Activated effector memory CD4-positive, alpha-beta T cell treated with anti-CD3 and anti-CD28 coated beads, Interleukin-2, amount 50 U/mL, for 16 hours (primary cell): ENCODE measurements at places on chromosomes 7 and 10.

DNA sequence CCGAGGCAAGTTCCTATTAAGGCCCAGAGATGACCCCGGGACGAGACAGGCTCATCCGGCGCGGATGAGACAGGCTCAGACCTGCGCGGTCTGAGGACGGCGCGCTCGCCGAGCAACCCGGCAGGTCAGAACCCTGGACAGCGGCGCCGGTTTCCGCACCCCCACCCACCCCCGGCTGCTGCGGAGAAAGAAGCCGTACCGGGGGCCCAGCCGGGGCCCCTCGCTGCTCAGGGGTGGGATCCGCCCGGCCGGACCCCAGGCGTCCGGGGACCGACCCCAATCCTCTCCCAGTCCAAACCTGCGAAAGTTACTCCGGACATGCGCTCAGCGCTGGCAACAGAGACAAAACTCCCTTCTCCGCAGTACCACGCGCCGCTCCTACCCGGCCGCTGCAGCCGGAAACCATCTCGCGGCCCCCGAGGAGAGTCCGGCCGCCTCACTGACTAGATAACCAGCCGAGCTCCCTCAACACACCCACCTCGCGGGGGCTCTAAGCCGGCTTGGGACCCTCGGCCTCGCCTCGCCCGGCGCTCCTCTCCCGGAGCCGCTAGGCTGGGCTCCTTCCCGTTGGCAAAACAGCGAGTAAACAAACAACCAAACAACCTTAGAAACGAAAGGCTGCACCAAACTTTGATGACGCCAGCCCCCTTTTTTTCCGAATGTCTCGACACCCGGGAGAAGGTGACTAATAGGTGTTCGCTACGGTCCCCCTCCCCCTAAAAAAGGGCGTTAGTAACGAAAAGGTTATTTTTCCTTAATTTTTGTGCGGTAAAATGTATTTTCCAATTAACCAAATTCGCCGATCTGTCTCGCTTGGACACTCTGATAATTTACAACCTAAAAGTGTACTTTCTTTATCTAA lies 2.3 kb upstream of the DRGX start:
- DNase-seq, result peak; percentile 78

GRCh38 chr10:69073026-69073425 lies 14.9 kb upstream of the SRGN start:
- no peak for DNase-seq

- no peak for DNase-seq
Observed at GRCh38 chr7:76259124-76260093, 43.1 kb upstream of the HSPB1 start.

- no peak for DNase-seq
Observed at GRCh38 chr7:29879609-29880008, 73.3 kb downstream of the WIPF3 start.

- no peak for DNase-seq
Observed at GRCh38 chr10:32049113-32049512, 7.1 kb downstream of the KIF5B start.

DNA sequence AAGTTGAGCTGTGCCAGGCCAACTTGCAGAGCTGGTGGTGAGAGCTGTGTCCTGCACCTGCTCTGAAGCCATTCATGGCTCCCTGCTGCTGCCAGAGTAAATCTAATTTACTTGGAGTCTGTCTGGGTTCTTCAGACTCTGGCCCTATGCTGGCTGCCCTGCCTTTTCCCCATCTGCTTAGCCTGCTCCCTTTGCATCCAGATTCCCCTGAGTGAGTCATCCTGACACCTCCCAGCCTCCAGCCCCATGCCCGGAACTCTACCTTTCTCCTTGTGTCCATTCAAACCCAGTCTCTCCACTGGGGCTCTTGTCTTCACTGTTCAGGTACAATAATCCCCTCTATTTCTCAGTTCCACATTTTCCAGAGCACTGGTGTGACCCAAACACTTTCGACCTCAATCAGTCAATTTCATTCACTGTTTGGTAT lies 434.4 kb upstream of the ZMIZ1 start:
- DNase-seq, result no peak

- DNase-seq, result no peak
Observed at GRCh38 chr7:152341039-152341913, 94.5 kb downstream of the KMT2C start.

DNA sequence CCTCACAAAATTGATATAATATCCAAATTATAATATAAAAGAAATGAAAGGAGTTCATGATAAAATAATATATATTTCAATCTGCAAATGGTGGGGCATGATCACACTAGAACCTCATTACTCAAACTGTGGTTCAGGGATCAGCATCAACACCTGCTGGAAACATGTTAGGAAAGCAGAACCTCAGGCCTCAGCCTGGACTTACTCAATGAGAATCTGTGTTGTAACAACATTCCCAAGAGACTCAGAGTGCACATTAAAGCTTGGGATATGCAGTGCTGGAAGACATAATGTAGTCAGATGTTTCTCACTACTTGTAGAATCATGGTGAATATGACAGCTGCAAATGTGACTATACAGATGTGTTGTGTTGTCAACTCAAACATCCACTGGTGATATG lies 81.7 kb upstream of the ITPRID1 start:
- no peak for DNase-seq

DNA sequence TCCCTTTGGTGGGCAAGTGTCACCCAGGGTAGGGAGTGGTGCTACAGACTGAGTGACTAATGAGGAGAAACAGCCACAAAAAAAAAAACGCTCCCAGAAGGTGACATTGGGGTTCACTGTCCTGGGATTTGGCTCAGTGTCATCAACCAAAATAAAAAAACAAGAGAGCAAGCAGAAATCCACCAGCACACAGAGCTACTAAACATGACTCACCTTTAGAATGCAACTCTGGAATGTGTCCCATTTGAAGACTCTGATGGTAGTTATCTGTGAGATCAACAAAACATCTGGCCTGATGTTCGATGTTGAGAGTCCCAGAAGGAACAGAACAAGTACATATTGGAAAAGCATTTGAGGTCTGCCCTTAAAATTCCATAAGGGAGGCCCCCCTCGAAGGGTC lies 200.3 kb upstream of the LYZL2 start:
- DNase-seq, result no peak

DNA sequence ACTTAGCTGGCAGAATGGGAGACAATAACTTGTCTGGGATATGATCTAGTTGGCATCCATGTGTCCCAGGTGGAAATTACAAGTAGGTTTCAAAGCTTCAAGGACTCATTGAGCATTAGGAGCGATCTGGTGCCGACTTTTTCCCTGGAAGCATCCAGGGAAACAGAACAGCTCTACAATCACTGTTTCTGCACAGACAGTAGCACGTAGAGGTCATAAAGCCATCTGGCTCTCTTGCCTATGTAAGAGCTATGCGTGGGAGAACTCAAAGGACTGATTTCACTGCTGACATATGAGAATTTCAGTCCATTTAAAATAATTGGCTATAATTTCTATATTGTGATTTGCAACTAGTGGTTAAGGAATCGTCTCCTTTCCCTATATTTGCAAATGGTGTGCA lies 791.7 kb downstream of the REEP3 start:
- no peak for DNase-seq

DNA sequence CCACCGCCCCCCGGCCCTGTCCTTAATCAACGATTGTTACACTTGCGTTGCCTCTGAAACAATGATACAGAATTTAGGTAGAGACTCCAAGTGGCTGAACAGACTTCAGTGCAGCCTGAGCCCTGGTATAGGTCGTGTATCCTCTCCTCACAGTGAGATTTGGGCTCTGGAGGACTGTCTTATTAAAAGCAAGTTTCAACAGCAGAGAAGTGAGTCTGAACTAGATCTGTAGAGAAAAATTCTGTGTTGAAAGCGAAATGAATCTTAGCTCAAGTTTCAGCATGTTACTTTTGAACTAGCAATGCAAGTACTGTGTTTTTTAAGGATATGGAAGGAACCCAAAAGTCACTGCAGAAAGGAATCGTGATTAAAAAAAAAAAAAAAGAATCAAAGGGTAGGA lies 103.1 kb downstream of the HOXA1 start:
- no peak for DNase-seq

GRCh38 chr7:156998988-156999957 lies 11.2 kb downstream of the MNX1 start:
- DNase-seq, result no peak

GRCh38 chr7:16816824-16817223 lies 12.0 kb upstream of the AGR2 start:
- no peak for DNase-seq

DNA sequence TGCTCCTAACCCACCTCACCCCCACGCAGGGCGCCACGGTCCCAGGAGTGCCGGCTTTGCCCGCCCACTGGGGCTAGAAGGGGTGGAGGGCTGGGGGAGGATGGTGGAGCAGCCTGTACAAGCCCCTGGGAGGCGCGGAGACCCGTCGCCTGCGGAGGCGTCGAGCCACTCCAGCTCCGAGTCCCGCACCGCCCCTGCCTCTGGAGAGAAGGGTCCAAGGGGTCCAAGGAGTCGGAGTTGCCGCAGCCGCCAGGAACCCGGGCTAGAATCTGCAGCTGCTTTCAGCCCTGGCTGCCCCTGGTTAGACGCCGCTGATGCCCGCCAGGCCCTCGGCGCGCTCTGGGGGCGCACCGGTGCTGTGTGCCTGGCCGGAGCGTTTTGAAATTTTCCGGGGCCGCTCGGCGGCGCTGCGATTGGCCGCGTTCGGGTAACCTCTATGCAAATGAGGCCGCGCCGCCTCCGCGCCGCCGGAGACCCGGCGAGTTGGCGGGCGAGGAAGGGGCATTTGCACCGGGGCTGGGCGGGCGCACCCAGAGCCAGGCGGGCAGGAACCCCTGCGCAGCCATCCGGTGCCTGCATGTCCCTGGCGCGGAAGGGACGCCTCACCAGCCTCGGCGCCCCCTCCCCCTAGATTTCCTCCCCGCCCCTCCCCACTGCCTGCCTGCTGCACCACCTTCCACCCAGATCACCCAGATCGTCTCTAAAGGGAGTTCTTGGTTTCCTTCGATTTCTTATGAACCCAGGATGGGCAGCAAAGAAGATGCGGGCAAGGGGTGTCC lies at the start of gene HMX2:
Gene HMX2, plus strand, starts transcription at position 502 of the 779 bp plus-strand sequence. Its CDS starts 243 bp downstream, at position 745.
- DNase-seq, result peak; percentile 77

DNA sequence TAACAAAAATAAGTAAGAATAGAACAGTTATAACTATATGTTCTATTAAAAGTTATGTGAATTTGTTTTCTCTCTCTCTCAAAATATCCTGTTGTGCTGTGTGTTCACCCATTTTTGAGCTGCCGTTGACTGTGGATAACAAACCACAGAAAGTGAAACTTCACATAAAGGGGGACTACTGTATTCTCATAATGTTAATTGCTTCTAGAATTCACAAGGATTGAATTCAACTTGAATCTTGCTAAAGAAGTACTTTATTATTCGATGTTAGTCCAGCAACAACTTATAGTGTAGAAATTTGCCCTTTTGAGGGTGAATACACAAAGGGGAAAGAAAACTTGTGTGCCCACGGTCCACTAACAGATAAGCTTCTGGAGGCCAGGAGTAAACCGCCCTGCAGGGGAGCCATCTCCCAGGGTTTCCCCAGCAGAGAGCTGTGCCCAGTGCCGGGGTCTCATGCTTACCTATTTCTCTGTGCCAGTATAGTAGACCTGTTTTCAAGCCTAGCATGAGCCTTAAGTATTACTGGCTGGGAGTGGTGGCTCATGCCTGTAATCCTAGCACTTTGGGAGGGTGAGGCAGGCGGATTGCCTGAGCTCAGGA lies 87.1 kb downstream of the KAT6B start:
- no peak for DNase-seq

- no peak for DNase-seq
Observed at GRCh38 chr7:151188252-151188542, 1.1 kb upstream of the ASB10 start.

DNA sequence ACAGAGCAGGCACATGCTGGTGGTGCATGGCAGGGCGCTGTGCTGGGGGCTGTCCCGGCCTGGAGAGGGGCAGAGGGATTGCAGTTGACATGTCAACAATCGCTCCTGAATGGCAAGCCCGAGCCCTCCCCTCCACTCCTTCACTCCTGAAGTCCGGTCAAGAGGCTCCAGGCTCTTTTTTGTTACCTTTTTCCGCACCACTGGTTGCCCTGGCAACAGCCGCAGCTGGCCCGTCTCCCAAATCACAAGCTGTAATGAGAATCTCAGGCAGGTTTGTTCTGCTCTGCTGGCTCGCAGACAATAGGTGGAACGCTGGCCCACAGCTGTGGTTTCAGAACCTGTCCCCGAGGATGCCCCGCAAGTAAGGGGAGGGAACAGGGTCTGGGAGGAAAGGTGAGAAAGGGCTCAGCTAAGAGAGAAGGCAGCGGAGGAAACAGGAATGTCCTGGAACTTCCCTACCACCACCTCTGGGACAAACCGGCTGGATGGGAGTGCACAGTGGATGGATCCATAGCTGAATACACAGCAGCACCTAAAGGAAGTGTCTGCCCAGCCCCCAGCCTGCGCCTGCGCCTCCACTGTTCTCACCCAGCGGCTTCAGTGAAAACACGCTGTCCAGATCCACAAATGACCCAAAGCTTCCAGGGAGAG lies 58.9 kb downstream of the CALML3 start:
- DNase-seq, result peak; percentile 52

GRCh38 chr10:101569622-101570427 lies 18.2 kb downstream of the POLL start:
- peak; percentile 92 for DNase-seq

DNA sequence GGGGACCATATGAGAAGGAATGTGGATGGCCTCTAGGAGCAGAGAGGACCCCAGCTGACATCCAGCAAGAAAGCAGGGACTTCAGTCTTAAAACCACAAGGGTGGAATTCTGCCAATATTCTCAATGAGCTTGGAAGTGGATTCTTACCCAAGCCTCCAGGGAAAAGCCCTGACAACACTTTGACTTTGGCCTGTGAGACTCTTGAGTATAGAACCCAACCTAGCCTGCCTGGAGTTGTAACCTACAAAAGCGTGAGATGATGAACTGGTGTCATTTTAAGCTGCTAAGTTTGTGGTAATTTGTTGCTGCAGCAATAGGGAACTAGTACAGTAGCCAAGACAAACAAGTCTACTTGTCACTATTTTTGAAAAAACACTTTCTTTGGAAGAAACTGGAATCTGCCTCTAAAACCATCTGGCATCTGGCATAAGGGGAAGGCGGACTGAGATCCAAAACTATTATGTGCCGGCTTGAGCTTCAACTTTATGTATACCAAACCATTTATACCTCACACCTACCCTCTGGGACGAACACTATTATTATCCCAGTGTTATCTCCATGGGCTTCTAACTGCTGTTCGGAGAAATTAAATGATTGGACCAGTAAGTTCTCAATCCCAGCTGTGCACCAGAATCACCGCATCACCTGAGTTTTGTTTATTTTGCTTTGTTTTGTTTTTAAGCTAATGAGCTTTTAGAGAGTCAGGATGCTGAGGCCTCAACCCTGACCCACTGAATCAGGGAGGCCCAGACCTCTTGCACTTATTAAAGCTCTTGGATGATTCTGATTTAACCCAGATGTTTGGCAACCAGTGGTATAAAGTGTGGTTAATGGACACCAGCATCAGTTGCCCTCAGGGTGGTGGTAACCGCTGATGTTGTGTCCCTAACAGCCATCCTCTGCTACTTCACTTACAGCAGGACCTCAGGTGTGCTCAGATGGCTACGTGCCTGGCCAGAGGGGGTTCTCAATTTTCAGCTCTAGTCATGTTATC lies 83.0 kb downstream of the C1GALT1 start:
- no peak for DNase-seq
